ENCODE measurements at places on chromosomes 13 and 19.
A peak's percentile ranks its signal among the peaks of the same experiment; 100 is the strongest.

DNA sequence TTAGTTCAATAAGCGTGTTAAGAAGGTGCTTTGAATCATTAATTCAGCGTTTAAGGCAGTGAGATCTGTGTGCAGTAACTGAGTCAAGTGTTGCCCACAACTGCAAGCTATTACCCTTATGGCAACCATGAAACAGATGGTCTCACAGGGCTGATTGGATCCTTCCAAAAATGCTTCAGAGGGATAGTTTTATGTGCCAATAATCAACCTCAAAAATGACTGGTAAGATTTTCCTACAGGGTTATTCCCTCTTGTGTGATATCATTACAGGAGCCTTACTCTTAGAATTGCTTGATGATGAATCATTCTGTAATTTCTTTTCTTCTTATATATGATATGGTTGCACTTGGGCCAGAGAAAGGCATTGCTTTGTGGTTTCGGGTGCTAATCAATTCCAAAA, 1299.2 kb upstream of the ATXN8OS start:
- DNase-seq = no peak

DNA sequence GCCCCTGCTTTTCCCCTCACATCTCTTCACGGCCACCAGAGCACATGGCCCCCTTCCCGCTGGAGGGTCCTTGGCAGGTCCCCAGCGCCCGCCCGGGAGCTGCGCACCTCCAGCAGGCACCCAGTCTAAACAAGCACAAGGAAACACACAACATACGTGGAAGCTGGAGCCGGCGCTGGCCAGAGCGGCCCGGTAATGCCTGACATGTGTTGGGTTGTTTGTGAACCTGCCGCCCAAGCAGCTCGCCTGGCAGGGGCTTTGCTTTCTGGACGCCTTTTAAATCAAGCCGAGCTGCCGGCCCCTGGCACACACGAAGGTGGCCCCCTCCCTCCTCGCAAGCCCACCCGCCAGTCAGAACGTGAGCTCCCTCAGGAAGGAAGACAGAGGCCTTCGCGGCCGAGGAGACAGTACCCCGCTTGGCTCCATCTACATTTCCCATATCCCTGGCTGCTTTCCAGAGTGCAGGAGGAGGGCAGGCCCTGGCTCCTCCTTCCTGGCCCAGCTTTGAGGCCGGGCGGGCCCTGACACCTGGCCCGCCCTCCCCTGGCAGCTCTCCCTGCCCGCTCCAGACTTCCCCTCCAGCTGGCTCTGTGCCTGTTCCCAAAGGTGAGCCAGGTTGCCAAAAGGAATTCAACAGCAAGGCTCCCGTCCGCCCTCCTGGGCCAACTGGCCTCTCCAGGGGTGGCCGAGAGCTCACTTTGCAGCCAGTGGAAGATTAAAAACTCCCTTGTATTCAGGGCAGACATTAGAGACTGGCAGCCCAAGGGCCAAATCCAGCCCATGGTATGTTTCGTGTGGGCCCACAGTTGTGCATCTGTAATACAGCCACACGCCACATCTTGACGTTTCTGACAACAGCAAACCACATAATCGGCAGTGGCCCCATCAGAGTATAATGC, 28.7 kb downstream of the COMP start:
- peak; percentile 90 for DNase-seq

DNA sequence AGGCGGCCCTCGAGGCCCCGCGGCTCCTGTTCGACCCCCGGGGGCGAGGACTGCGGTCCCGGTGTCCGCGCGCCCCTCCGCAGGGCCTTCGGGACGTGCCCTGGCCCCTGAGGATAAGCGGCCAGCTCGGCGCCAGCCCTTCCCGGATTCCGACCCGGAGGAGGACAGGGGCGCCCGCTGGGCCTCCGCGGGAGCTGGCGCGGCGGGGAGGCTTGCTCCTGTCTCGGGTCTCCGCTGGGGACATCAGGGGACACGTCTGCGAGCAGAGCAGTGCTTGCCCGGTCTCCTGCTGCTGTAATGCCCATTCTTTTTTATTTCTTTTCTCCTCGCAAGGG, 829 bp downstream of the B3GLCT start:
- DNase-seq = peak; percentile 25

DNA sequence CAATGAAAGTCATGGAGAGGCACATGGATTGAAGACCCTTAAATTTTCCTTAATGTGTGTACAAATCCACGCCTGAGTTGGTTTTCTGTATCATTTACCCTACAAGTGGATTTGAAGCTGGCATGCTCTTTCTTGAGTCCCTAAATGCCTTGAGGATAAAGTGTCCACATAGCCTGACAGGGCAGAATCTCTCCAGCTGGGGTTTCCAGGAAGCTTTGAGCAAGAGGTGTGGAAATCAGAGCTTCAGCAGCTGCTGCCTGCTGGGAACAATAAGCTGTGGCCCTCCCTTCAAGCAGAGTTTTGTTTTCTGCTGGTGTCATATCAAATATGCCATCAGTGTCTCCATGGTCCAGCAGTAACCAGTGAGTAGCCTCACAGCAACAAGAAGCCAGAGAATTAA, 120.3 kb upstream of the SERTM1 start:
- DNase-seq = no peak
